Activated T-helper 17 cell treated with anti-CD3 and anti-CD28 coated beads, Interleukin-2, amount 50 U/mL, for 72 hours (primary cell): ENCODE measurements at places on chromosomes 3 and 15. TPM values are rescaled to one million over a fixed set of nuclear protein-coding genes. Genes with fewer than 3 reads are reported as not detected.
A peak's percentile ranks its signal among the peaks of the same experiment; 100 is the strongest.

The RASA2 gene
- total RNA-seq = 36.6 TPM

The OCA2 gene
- not detected for total RNA-seq

The RBP2 gene
- total RNA-seq = not detected

The ATP13A4 gene
- 3.3 TPM for total RNA-seq

The OR5K2 gene
- not detected for total RNA-seq

The KBTBD12 gene
- not detected for total RNA-seq

DNA sequence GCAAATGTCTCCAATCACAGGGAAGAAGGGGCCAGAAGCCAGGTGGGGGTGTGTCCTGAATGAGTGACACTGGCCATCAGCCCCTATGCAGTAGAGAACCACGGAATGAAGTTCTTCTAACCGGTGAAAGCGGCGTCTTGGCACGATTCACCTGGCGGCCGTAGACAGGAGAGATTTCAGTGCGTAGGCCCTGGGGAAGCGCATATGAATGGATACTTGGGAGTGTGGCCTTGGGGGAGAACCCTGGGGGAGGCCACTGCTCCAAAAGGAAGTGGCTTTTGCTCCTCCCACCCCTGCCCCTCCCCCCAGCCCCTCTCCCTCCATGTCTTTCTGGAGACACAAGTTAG lies 43.6 kb downstream of the RBPMS2 start:
- ATAC-seq = no peak

GRCh38 chr3:66552846-66553245 lies 52.0 kb upstream of the LRIG1 start:
- ATAC-seq = no peak

DNA sequence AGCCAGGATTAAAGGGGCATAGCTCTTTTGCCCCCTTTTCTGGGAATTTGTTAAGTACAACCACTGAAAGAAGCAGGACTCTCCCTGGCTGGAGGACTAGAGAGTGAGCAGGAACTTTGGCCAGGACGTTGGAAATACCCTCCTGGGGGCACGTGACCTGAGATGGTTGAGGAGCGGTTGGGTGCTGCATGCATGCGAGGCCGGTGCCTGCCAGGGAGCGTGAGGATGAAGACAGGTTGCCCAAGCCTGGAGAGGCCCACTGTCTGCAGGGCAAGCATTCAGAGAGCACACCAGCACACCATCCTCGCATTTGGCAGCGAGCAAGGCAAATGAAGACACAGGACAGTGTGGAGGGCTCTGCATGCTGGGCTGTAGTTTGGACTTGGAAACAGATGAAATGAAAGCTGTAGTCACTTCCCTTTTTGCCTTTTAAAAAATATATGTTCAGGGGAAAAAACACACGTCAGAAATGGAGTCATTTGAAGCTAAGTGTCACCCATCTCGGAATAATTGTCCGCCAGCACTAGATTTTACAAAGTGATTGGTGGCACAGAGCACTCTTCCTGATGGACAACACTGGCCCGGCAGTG lies 217.6 kb downstream of the SLCO3A1 start:
- ATAC-seq = no peak

DNA sequence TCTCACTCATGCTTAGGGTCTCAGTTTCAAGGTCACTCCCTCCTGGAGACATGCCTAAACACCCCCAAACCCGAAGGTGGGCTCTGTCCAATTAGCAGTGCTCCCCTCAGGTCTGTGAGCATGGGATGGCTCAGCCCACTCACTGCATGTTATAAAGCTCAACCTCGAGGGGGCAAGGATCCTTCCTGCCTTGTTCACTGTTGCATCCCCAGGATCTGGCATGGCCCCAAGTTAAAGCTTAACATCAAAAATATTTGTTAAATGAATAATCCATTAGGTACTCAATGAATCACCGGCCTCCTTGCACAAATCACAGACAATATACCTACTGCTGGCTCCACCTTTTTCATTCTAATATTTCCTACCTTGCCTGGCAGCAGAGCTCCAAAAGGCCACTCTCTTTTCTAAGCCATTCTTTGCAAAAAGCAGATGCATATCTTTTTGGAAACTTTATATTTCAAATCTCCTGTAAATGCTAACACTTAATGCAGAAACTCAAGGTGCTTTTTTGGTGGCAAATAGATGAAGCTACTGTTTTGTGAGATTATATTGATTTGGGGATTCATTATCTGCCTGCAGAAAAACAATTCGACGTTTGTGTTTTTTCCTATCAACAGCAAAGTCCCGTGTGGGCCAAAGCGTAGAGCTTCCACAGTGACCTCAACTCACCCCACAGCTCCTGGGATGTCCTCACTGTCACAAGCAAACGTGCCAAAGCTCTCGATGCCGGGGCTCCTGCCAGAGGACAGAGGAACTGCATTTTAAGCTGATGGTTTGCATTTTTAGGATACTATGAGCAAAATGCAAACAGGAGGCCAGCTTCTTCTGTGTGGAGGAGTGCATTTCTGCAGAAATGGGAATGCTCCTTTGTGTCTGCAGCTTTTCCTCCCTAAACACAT lies 35.4 kb downstream of the PCOLCE2 start:
- no peak for ATAC-seq

DNA sequence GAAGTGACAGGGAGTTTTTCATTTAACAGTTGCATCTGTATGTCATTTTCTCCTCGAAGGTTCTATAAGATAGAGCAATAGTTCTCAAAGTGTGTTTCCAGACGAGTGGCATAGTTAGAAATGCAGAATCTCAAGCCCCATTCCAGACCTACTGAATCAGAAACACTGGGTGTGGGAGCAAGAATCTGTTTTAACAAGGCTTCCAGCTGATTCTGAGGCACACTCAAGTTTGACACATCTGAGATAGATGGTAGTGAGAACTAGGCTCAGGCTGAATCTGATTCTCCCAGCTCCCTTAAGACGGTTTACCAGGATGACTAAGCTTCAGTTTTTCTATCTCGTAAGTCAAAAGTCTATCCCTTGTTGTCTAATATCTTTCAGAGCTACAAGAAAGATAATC lies 159.8 kb upstream of the NUDT16 start:
- no peak for ATAC-seq

GRCh38 chr15:52005748-52006701 lies 13.0 kb upstream of the MAPK6 start:
- ATAC-seq = peak; percentile 94

DNA sequence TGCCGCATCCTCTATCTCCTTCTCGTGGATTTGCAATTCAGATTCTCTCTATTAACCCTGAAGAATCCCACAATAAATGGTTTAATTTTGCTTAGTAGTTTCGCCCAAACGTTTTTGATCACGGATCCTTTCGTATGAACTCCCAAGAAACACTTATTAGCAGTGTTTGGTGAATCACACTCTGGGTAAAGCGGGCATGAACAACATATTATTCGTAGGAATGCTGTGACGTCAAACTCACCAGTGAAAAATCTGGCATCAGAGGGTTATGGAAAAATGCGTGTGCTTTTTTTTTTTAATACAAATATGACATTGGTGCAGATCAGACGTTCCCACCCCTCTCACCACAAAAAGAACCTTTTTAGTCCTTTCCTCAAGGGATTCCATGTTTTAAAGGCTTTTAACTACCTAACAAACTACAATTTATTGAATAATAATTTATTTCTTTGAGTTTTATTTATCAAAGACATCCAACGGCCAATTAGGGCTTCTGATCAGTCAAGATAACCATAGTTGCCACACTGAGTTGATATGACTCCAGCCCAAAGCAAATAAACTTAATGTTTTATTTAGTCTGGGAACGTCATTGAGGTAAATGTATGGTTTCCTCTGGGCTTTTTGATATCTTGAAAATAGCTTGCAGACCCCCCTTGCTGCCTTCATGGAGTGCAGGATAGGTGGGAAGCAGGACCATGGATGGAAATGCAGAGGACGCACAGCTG lies 45.5 kb upstream of the CGNL1 start:
- ATAC-seq = no peak

GRCh38 chr3:181879926-181880325 lies 168.2 kb downstream of the SOX2 start:
- no peak for ATAC-seq

DNA sequence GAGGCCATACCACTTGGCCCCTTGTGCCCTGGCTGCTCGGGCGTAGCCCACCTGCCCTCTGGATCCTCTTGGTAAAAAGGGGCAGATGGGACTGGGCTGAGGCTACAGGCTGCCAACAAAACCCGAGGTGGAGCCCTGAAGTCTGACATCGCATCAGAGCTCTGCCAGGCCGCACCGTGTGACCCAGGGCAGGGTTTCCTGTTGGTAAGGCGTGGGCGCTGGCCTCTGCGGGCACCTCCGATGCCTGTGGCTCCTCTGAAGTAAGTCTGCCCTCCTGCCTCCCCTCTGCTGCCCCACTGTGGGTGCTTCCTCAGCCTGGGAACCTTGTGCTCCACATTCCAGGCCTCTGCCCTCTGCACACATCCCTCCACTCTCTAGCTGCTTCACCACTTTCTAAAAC lies 8.9 kb downstream of the CHDH start:
- peak; percentile 54 for ATAC-seq

GRCh38 chr15:40934457-40934856 lies 5.3 kb downstream of the DLL4 start:
- no peak for ATAC-seq

DNA sequence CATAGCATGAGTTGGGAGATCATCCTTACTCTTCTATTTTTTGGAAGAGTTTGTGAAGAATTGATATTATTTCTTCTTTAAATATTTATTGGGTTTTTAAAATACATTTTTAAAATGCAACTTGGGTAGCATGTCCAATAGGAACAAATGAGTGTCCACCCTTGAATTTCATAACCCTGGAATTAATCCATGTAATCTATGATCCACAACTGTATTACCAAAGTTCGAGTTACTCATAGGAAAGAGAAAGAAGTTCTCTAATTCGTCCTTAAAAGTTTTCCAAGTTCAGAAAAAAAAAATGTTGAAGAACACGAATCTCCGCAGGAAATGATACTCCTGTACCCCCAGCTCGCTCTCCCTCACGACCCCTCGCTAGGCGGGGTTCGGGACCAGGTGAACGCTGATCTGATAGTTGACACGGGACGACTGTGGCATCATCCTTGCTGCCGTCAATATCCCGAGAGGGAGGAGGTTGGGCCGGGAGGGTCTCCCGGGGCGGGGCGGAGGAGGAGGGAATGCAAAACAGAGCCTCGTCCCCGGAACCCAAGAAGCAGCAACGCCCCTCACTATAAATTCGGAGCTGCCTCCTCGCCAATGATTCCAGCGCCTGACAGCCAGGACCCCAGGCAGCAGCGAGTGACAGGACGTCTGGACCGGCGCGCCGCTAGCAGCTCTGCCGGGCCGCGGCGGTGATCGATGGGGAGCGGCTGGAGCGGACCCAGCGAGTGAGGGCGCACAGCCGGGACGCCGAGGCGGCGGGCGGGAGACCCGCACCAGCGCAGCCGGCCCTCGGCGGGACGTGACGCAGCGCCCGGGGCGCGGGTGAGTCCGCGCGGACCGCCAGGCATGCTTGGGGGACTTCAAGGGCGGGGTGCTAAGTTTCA lies at the start of gene AGTR1:
Gene AGTR1, plus strand, starts transcription at position 598 of the 884 bp plus-strand sequence. CDS start 43,133 bp downstream, outside the sequence.
- ATAC-seq = no peak

DNA sequence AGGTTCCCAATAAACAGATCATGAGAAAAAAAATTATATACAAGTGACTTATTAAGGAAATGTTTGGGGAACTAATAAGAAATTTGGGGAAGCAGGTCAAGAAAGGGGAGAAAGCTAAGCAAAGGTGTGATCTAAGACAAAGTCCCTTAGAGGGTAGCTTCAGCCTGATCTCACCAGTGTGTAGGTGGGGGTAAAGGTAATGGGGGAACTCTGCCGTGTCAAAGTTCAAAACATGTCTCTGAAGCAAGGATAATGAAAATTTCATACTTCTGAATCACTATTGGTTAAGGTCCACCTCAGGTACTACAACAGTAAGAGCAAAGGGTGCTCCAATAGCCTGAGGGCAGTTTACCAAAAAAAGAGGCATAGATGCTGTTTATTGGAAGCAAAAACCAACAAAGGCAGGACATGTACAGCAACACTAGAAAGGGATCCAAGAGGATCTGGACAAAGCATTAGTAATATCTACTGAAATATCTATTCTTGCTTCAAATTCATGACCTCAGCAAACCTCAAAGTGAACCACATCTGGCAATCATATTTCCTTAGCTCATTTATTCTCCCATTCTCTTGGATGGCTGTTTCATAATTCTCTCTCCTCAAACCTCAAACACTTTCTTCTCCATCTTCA lies 6.9 kb downstream of the ACAD11 start:
- no peak for ATAC-seq

GRCh38 chr3:128784232-128784631 lies 58.2 kb downstream of the RAB7A start:
- no peak for ATAC-seq
